ENCODE measurements at places on chromosomes 12 and 14.

- DNase-seq, result no peak
Measured at GRCh38 chr14:88995437-88996198, 171.2 kb downstream of the TTC8 start.

- DNase-seq, result peak; percentile 37
Measured at GRCh38 chr12:21656905-21657325, 727 bp downstream of the LDHB start.

- no peak for DNase-seq
Measured at GRCh38 chr14:69652942-69653684, 41.7 kb downstream of the SUSD6 start.

DNA sequence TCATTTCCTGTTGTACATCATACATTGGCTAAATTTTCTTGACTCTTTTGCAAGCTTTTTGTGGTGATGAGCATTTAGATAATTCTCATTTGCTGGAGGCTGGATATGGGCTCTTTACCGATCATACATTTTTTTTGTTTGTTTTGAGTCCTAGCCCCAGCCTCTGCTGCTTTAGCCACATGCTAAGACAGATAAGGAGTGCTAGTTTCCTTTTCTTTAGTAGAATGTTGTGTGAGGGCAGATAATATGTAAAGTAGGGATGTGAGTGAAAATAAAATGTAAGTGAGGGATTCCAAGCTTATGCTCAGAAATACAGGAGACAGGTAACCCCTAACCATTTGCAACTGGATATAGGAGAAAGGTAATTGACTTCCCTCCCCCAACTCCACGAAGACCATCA lies 405.7 kb downstream of the TRHDE start:
- DNase-seq, result no peak

- DNase-seq, result no peak
Measured at GRCh38 chr12:94867066-94867855, 136.2 kb downstream of the NDUFA12 start.

DNA sequence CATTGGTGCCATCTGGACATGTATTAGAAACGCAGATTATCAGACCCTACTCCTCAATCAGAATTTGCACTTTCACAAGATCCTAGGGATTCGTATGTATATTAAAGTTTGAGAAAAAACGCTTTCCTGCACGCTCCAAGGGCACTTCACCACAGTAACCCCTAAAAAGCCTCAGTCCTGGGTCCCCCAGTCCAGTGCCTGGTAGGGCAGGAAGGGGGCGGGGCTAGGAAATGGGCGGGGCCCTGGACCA lies 369 bp downstream of the DEPDC4 start:
- no peak for DNase-seq

GRCh38 chr14:99529899-99530298 lies 48.7 kb downstream of the CCNK start:
- no peak for DNase-seq

DNA sequence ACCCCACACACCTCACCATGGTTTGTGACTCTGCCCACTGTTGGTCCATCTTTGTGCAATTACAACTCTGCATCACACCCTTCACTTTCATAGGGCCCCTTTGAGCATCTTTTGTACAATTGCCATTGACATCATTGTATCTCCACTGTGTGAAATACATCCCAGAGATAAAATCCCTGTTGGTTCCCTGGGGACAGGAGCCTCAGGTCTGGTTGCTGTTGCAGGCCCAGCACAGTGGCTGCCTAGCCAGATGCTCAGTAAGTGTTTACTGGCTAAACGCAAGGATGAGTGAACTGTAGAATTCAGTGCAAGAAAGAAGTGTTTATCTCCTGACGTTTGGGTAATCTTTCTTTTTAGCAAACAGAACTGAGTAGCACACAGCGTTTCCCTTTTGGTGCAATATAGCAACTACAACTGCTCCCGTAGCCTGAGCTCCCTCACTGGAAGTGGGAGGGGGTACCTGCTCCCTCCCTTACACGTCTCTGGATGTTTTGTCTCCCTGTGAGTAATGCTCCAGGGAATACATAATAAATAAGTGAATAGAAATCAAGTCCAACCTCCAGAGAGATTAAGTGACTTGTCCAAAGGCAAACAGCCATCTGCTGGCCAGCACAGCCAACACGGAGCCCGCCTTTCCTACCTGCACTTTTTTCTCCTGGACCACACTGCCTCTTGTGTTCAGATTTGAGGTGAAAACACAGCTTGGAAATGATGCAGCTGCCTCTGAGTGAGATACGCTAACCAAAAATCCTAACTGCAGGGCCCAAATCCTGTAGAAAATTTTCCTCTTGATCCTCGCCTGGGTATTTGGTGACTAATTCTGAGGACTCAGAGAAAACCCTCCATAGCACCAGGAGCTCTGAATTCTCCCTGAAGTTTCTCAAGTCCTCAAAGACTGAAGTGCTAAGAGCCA lies 27.4 kb downstream of the GALNT16 start:
- DNase-seq, result no peak

DNA sequence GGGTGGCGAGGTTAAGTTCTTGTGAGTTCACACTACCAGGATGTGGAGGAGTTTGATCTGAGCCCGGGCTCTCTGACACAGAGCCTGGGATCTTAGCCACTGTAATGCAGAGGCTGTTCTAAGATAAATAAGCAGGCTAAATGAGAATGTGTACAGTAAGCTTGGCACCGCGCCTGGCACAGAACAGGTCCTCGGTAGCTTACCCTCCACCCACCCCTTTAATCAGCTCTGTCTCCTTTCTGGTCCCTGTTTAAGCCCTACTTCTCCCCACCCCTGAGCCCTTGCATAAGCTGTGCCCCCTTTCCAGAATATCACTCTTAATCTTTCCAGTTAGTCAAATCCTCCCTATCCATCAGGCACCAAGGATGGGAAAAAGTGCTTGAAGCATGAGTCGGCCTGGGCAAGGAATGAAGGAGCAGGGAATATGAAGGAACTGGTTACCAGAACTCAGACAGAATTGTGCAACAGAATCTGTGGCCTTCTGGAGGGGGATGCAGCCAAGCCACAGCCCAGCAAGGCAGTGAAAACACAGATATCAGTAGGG lies 32.8 kb upstream of the CMKLR1 start:
- no peak for DNase-seq

GRCh38 chr14:92953526-92953925 lies 30.6 kb downstream of the CHGA start:
- no peak for DNase-seq

GRCh38 chr14:90608929-90609341 lies 207.3 kb downstream of the TTC7B start:
- no peak for DNase-seq

- DNase-seq, result no peak
Measured at GRCh38 chr14:54659365-54659764, 92.4 kb downstream of the SAMD4A start.

DNA sequence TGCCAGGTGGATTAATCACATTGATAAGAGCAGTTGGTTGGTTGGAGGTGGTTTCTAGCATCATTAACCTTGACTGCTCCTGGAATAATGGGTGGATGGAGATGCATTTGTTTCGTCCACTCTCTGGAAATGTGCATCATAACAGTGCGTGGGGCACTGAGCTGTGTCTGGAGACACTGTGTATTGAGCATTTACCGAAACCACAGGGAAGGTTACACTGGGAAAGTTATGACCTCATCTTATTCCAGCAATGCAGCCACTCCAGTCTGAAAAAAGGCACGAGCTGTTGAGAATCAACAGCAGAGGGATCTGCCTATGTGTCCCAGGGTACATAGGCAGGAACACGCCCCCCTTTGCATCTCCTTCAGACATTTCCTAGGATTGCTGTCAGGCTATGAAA lies 27.2 kb downstream of the RNFT2 start:
- no peak for DNase-seq

- no peak for DNase-seq
Measured at GRCh38 chr14:55253276-55253675, 17.9 kb upstream of the FBXO34 start.

DNA sequence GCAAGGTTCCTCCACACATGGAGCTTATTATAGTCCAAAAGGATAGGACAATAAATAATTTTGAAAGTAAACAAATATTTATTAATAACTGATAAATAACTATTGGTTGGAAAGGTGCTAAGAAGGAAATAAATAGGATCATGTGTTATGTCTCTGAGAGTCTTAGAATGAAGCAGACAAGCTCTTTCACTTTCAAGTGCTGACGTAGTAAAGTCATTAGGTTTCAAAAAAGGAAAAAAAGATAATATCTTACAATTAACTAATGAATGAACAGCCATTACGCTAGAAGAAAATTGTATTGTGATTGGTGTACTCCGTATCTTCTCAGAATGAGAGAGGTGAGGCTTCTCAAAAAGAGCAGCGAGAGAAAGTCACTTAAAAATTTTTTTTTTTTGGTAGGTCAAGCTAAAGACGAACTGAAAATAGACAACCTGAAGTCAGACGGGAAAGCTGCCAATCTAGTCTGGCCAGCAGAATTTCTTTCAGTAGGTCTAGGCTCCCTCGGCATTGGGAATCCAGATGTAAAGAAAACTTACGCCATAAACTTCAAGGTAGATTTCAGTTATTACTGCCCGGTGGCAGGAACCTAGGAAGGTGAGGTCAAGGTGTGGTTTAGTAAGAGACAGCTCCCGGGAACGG lies 583 bp upstream of the LEMD3 start:
- DNase-seq, result no peak

- no peak for DNase-seq
Measured at GRCh38 chr12:108975024-108975593, 45.8 kb downstream of the SVOP start.

GRCh38 chr12:20280515-20280914 lies 87.8 kb upstream of the PDE3A start:
- DNase-seq, result no peak

GRCh38 chr12:125205386-125205785 lies 140.2 kb downstream of the AACS start:
- DNase-seq, result no peak

DNA sequence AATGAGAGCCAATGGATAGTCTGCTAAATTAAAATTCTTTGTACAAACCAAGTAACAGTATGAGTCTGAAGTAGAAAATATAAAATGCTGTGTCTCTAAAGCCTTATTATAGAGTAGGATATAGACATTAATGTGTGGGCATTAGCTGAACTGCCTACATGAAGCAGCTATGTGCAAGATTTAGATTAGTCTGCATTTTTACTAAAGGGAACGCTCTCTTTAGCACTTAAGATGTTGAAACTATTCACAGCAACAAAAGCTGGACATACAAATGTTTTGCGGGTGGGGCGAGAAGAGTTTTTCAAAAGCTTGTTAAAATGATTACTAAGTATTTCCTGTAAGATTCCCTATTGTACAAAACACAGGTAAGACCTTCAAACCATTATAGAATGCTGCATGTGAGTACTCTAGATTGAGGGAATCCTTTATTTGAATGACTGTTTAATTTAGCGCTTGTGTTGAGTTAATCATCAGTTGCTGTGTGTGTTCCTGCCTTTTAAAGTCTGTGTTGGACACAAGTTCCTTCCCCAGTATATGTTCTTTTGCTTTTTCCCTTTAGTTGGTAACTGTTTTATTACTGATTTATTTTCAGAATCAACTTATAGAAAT lies 87.1 kb downstream of the RAD52 start:
- no peak for DNase-seq

DNA sequence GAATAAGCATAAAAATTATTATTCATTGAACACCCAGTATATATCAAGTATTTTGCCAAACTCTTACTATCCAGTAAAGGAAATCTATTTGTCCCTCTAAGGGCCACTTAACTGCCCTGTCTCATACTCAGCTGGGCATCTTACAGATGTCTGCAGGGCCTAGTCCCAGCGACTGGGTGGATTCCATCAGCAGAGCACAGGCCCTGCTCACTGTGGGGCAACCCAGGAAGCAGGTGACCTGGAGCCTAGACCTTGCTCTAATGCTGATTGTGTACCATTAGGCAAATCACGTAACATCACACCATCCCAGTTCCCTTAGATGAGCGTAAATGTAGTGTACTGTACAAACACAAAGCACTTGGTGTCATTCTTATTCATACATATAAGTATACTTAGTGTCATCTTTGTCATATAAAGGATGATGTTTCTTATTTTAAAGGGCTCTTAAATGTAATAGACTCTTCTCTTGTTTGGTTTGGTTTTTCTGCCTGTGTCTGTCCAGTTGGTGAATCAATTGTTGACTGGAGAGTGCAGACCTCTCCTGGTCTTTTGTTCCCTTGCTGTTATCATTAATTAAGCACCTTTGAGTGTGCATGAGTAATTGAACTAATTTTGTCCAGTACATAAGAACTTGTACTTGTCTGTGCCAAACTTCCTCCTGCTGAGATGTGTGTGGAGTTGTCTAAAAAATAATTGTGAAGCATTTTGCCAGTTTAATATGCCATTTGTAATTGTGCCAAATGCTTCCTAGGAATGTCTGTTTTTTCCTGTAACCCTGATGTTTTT lies 49.3 kb downstream of the RAB35 start:
- no peak for DNase-seq

- DNase-seq, result peak; percentile 48
Measured at GRCh38 chr12:27703720-27704452, 6.7 kb upstream of the MRPS35 start.

DNA sequence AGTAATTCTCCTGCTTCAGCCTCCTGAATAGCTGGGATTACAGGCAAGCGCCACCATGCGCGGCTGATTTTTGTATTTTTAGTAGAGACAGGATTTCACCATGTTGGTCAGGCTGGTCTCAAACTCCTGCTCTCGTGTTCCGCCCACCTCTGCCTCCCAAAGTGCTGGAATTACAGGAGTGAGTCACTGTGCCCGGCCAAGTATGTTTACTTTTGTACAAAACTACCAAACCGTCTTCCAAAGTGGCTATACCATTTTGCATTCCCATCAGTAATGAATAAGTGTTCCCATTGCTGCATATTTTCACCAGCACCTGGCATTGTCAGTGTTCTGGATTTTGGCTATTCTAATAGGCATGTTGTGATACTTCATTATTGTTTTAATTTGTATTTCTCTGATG lies 8.4 kb upstream of the KRT6A start:
- no peak for DNase-seq

DNA sequence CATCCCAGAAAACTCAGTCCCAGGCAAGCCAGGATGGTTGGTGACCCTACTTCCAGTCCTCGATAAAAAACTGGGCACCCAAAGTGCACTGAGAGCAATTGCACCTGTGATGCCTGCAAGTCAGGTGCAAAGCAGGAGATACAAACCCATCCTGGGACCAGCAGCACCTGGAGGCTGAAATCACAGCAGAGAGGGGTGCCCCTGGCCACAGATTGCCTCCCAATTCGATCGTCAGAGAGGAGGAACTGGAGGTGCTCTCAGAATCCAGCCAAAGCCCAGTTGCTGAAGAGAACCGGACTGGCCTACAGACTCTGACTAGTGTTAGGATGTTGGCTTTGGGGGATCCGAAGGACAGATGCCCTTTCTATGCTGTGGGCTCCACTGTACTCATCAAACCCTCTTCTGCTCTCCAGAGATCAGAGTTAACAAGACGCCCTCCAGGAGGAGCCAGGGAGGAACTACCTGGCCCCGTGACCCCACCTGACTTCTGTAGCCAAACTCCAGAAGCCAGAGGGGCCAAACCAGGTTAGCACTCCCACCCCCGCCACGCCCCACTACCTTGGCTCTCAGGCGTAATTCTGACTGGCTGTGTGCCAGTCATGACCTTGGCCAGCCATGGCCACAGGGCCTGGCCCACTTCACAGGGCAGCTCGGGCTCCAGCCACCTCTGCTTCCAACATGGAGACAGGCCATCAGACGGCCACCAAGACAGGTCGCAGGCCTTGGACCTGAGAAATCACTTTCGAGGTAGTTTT lies 284.5 kb upstream of the RTL1 start:
- DNase-seq, result no peak

- peak; percentile 66 for DNase-seq
Measured at GRCh38 chr12:67630373-67631088, 18.0 kb upstream of the DYRK2 start.

- DNase-seq, result peak; percentile 63
Measured at GRCh38 chr14:102088012-102088792, 1.4 kb upstream of the HSP90AA1 start.

- DNase-seq, result no peak
Measured at GRCh38 chr14:71063351-71063750, 156.1 kb downstream of the PCNX1 start.

Measured in activated CD4-positive, CD25-positive, alpha-beta regulatory T cell treated with anti-CD3 and anti-CD28 coated beads, Interleukin-2, amount 50 U/mL, for 72 hours (primary cell).